Stimulated activated naive CD4-positive, alpha-beta T cell treated with Interleukin-2 at 50 U/mL for 16 hours (primary cell): ENCODE measurements at places on chromosomes 12 and 14.

- DNase-seq = no peak
Observed at GRCh38 chr14:64806202-64806861, 73.4 kb downstream of the SPTB start.

DNA sequence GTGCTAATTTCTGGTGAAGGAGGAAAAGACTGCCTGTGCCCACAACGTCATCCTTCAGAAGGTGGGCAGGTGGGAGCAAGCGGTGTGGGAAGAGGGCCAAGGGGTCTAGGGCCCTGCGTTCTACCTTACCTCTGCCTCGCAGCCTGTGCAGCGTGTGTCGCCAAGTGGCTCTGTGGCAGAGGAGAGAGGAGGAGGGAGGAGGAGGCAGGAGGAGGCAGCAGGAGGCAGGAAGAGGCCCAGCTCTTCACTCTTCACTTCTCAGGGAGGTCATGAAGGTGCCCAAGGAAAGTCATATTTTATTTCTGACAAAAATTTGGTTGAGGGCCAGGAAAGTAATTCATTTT, 177.9 kb downstream of the MYRFL start:
- no peak for DNase-seq

DNA sequence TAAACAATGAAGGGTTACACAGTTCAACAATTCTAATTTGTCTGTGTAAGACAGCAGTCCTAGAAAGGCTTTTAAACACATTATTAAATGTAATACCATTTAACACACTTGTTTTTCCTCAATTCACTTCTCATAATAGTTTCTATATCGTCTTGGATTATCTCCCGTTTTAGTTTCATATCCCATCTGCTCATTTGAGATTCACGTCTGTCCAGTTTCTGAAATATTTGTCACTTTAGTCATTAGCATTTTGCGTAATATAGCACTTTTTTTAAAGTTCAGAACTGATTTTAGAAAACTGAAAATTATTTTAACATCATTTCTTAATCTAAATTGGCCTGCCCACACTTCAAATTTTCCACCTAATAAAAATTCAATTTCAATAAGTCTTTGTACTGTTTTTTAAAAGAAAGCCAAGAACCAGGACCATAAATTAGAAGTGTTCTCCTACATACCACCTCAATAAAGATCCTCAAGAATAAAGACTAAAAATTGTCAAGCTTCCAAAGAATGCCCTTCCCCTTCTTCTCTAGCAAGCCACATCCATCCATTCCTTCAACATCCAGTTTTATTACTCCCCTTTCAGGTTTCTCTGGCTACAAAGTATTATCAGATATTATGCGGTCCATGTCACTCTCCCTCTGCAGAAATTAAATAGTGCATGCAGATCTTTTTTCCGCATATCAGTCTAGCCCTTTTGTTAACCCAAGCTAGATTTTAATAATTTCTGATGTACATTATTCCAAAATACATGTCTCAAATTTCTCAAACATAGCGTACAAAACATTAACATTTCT, 11.9 kb downstream of the MED13L start:
- no peak for DNase-seq

DNA sequence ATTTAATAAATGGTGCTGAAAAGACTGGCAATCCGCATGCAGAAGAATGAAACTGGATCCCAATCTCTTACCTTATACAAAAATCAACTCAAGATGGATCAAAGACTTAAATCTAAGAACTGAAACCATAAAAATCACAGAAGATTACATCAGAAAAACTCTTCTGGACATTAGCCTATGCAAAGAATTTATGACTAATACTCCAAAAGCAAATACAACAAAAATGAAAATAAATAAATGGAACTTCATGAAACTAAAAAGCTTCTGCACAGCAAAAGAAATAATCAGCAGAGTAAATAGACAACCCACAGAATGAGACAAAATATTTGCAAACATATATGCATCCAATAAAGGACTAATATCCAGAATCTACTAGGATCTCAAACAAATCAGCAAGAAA, 14.3 kb upstream of the CLEC1A start:
- DNase-seq = no peak

DNA sequence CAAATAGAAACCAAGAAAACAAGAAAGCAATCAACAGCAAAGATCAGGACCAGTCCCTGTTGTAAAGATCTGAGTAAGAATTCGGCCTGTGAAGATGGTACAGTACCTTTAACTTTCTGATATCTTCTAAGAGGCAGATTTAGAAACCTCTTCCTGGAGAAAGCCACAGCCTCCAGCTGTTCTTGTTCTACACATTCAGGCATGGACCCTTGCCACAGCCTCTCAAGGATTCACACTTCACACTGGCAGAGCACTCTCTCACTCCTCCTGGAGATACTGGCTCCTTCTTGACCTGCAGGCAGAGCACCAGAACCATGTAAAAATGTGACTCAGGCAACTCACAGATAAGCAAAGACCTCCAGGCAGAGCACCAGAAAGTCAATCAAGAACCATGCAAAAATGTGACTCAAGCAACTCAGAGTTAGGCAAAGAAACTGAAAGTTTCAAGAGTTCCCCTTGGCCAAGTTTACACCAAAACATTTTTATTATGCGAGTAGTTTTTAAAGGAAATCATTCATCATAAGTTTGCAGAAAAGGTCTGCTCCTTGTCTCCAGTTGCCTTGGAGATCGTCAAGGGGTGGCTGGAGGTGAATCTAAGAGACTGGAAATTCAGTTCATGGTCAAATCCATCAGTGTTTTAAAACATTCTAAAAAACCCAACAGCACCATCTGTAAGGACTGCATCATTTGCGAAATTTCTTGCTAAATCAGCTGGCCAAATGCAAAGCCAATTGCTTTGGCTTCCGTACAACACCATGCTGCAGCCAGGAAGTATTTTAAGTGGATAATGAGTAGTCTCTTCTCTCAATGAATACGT, 119.3 kb upstream of the MDM1 start:
- DNase-seq = peak; percentile 46
